ENCODE measurements at places on chromosomes 3 and 15.

GRCh38 chr3:182829761-182830405 is 36.6 kb downstream of the ATP11B start:
- no peak for DNase-seq

DNA sequence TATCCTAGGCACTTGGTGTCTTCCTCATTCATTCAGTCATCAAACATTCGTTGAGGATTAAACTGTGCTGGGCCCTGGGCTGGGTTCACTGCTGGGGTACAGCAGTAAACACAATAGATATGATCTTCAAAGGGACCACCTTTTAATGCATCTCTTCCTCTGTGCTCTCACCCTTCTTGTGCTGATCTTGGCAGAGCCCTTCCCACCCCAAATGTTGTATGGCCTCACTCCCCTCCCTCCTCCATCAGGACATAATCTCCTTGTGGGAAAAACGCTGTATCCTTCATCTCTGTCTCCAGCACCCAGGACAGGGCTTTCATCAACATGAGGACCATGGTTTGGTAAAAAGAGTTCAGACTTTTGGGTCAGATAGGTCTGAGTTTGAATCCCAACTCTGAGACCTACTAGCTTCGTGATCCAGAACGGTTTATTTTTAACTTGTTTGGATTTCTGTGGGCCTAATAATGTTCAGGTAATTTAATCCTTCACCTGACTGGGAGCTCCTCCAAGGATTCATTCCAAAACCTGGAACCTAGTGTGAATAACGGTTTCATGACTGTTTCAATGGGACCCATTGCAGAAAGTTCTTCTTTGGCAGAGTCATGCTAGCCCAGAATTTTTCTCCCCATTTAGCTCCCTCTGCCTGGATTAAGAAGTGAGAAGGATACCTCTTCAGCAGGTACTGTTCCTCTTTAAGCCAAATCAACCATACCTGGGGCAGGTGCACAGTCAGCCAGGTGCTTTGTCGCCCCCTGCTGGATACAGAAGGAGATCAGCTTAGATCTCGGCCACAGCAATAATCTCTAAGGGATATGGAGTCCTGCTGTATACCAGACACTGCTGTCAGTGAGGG is 5.2 kb upstream of the WNT7A start:
- DNase-seq: peak; percentile 41

DNA sequence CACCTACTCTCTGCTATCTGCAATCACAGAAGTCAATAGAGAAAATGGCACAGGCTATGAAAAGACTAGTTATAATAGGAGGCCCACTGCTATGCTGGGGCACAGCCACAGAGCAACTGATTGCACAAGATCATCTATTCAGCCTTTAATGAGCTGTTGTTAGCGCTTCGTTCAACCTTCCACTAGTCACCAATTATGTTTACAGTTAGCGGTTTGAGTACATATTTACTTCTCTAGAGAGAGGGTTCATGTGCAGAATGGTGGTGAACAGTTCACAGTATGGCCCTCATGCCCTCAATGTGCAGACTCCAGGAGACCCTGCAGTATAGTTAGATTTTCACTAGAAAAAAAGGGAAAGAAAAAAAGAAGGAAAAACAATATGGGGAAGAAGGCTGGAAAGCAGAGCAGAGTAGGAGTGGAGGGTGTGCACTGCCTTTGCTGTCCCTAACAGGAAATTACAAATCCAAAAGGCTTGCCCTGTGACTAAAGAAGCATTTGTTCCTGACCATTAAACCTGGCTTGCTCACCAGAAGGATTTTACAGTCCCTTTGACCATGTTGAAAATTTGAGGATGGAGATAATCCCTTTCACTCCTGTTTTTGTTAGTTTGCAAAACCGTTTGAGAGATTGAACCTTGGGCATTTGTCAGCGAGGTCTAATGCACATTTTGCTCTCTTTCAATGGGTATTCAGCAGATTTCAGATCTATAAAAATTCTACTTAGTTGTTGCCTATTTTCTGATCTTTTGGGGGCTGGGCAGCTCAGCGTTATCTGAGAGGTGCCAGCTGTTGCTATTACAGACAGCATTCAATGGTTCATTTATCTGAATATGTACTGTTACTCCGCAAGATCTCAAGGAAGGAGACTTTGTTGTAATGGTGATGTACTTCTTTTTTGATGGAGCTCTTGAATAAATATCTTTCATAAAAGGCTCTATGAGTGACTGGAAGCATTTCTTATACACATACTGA is 296.1 kb downstream of the LSAMP start:
- DNase-seq: no peak

DNA sequence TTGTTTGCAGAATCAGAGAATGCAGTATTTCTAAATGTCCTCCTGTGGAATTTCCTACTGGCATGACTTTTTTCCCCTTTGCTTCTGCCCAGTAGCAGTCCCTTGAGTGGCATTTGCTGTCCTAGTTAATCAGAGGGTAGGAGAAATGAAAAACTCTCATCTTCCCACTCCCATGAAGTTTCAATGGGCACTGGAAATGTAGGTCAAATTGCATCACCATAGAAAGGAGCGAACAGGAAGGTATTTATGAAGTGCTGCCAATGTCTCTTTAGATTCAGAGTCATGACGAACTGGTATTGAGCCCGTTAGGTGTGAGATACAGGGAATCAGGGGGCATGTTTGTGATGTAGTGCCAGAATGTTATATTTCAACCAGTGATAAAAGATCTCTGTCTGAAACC is 23.2 kb downstream of the ATXN7 start:
- DNase-seq: no peak

DNA sequence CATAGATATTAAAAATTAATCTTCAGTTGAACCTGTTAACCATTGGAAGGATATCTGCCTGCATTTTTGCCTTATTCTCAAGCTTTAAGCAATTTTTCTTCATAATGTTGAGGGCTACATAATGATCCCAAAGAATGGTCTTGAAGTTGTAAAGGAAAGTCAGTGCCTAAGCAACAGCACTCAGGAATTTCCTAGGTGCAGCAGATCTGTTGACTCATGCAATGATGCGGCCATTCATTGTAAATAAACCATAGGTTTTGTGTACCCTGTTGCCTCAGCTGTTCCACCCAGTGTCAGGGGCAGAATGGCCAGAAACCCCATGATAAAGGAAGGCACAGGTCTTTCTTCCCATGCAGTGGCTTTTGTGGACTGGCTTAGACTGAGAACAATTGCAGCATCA is 78.4 kb upstream of the TRIM42 start:
- DNase-seq: no peak

DNA sequence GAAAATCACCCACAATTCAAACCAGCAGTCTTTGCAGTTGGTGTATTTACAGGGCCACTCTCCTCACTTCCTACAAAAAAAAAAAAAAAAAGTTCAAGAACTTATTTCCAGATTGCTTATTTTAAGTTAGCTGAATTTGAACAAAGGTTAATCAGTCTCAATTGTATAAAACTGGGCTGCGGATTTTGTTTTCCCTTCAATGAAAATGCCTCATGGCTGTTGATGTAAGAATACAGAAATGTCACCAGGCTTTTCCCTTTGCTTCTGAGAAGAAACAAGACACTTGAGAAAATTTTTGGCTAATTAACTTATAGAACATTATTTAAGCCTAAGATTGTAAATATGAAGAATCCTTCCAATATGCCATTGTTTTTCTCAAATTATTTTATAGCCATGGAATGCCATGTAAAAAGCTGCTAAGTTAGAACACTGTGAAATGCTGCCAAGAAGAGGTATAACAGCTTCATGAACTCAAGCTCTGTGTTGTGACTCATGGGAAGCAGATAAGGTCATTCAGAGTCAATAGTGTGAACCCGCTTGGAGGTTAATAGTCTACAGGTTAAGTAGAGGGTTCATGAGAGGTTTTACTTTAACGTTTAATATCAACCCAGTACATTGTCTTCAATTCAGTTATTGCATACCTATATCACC is 84.3 kb upstream of the ABI3BP start:
- DNase-seq: no peak

DNA sequence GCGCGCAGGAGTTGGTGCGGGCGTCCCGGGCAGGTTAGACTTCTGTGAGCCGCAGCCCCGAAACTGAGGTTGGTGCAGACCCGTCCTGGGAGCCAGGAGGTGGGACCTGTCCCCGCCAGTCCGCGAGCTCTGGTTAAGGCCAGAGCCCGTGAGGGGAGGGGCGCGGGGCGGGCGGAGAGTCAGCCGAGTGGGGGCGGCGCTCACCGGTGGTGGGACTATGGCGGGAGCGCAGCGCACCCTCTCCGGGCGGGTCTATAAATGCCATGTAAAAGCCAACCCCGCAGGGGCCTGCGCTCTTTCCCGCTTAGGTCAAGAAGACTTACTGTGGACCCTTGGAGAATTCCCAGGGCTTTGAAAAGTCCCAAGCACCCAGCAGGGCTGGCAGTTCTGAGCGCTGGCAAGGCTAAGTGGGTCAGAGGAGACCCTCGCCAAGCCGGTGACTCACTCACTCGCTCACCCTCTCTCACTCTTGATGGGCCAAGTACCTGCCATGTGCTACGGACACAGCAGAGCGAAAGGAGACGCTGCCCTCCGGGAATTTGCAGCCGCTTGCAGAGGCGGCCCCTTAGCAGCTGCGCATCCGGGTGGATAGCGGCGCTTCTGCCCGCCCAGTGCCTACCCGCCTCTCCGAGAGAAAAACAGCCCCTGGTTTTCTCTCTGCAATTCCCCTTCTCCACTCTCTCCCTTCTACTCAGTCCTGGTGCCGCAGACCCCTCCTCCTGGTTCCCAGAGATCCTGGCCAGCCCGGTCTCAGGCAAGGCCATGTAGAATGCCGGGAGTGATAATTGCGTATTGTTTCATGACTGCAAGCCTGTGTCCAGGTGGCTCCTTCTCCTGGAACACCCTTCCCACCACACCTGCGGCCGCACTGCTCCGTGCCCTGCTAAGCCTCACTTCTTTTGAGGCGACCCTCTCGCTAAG is at the start of gene ALDH1L1:
TSS of gene ALDH1L1 (minus strand) at position 110 of the 921 bp plus-strand sequence. CDS start 19,607 bp downstream, outside the sequence.
- no peak for DNase-seq

GRCh38 chr3:150495149-150495548 is 51.1 kb downstream of the SERP1 start:
- no peak for DNase-seq

DNA sequence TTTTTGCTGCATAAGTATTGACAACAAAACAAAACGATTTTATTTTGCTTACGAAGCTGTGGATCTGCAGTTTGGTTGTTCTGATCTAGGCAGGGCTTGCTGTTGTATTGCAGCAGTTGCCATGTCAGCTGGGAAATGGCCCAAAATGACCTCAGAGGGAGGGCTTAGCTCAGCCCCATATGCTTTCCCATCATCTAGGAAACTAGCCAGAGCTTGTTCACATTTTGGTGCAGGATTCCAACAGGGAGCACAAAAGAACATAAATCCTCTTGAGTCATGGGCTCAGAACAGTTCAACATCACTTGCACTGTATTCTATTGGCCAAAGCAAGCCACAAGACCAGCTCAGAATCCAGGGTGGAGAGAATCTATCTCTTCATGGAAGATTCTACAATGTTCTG is 42.2 kb upstream of the ROBO2 start:
- DNase-seq: no peak

DNA sequence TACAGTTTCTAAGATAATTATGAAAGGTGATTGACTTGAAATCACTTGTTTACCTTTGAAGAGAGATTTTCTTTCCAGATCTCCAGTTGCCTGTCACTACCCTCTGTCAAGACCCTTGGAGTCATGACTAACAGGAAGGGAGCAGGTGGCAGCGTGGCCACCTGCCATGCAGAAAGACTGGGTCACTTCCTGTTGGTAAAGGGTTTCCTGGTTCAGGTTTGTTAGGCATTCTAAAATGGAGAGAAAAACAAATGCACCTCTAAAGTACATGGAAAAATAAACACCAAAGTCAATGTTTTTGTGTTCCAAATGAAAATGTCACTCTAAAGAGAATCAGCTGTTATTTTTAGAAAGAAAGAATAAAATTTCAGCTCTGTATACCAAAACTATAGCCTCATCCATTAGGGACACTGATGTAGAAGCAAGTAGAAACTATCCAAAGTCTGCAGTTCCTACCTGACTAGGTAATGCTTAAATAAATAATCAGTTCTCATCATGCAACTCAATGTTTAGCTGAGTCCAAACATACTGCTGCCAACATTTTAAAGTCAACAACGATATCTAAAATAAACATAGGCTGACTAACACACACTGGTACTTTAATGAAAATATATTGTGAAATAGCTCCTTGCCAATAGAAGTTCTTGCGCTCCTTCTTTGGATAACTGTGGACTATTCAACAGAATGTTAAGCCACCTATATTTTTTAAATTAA is 23.9 kb upstream of the TM4SF1 start:
- no peak for DNase-seq

GRCh38 chr15:66850078-66850991 is 148.3 kb downstream of the SMAD6 start:
- DNase-seq: no peak

GRCh38 chr15:64525828-64526530 is 65.6 kb downstream of the ZNF609 start:
- DNase-seq: no peak
